ENCODE measurements at places on chromosomes 16 and 17. TPM values are rescaled to one million over a fixed set of nuclear protein-coding genes. Genes with fewer than 3 reads are reported as not detected.

- no peak overlapping the region for H3K4me3 ChIP-seq
- H3K27me3 ChIP-seq = peaks cover 27% of the 10 kb centered on the region
- H3K27ac ChIP-seq = no peak overlapping the region
These were observed 257.3 kb downstream of the RBFOX3 start for GRCh38 chr17:79353548-79353947.

DNA sequence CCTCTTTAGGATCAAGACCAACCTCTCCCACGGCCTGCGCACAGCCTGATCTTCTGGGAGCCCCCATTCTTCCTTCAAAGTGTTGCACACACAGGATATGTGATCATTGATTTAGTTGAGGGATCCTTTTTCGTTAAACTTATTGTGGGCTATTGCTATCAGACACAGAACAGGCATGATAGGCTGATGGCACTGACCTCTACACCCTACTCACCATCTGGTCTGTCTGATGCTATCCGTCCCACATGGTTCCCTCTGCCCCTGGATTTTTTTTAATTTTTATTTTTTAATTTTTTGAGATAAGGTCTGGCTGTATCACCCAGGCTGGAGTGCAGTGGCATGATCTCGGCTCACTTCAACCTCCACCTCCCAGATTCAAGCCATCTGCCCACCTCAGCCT is 19.2 kb upstream of the LITAF start:
- H3K27me3 ChIP-seq = no peaks in the 10 kb centered on the region
- DNase-seq = no peak
- H3K36me3 ChIP-seq = no peaks in the 10 kb centered on the region
- H3K4me1 ChIP-seq = peaks cover 9% of the 10 kb centered on the region
- H3K27ac ChIP-seq = no peak overlapping the region

- H3K27ac ChIP-seq = no peak overlapping the region
- DNase-seq = no peak
- no peaks in the 10 kb centered on the region for H3K27me3 ChIP-seq
- no peaks in the 10 kb centered on the region for H3K36me3 ChIP-seq
These were observed 11.0 kb upstream of the FBXO47 start for GRCh38 chr17:38978180-38978579.

CX3CL1 gene
- not detected for total RNA-seq

All from GM23248 (cell line).